CD14-positive monocyte (primary cell): ENCODE measurements at places on chromosomes 11 and 22.

- no peak for DNase-seq
Observed at GRCh38 chr11:12701811-12702592, 27.8 kb downstream of the TEAD1 start.

DNA sequence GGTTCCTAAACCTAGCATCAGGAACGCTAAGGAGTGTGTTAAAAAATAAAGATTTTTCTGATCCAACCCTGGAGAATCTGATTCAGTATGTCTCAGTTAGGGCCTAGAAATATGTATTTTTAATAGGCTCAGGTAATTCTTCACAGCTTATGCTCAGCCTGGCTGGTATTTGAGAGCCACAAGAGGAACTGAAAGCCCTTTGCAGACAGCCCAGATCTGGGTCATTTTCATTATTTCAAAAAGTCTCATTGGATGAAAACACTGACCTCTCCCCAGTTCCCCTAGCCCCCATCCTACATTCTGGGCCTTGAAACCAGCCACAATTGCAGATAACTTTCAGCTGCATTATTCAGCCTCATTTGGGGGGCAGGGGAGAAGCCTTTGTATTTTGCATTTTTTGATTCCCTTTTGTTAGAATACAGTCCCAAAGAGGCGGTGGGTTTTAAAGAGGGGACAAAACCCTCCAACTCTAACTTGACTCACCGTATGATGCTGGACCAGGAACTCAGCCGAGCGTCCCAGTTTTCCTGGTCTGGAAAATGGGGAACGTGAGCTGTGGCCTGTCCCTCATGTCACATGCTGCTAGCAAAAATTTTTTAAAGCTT lies 66.0 kb upstream of the LARGE1 start:
- DNase-seq = no peak

GRCh38 chr11:460331-461199 lies 10.5 kb downstream of the PTDSS2 start:
- DNase-seq = no peak

DNA sequence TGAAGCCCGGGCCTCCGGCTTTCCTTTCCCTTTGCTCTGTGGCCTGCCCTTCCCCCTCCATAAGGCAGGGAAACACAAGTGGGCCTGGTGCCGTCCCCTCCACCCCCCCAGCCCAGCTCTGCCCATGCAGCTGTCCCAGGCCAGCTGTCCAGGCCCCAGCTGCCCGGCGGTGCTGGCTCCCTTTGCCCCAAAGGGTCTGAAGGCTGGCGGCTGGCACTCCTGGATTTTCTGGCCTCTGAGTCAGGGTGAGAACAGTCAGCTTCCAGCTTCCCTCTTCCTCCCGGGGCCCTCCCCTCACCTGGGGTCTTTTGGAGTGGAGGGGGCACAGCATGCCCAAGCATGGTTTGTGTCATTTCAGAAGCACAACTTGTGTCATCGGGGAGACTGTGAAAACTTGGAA lies 27.8 kb downstream of the CD82 start:
- DNase-seq = no peak

DNA sequence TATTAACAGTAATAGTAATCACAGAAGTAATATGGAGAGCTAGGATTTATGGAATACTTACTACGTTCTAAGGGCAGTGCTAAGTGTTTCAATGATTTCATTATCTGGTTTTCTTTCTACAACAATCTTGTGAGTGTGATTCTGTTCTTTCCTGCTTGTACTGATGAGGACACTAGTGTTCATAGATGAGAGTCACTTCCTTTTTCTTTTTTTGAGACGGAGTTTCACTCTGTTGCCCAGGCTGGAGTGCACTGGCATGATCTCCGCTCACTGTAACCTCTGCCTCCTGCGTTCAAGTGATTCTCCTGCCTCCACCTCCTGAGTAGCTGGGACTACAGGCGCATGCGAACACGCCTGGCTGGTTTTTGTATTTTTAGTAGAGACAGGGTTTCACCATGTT lies 81.4 kb downstream of the DBX1 start:
- no peak for DNase-seq

DNA sequence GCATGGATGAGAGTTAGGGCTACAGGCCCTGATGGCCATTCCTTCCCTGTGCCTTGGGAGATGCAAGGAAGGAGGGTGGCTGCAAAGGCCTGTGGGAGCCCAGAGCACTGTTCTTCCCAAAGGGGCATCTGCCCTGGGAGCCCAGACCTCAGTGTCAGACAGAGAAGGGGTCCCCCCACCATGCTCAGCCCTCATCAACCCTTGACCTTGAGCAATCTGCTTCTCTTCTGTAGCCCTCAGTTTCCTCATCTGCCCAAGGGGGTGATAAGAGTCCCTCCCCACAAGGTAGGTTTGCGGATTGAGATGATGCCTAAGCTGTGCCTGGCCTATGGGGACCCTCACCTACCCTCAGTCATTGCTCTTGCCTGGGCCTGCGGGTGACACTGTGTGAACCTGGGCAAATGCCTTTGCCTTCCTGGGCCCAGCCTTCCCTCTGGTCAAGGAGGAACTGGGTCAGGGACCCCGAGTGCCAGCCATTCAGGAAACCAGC lies 47.5 kb downstream of the IGLL5 start:
- DNase-seq = no peak

DNA sequence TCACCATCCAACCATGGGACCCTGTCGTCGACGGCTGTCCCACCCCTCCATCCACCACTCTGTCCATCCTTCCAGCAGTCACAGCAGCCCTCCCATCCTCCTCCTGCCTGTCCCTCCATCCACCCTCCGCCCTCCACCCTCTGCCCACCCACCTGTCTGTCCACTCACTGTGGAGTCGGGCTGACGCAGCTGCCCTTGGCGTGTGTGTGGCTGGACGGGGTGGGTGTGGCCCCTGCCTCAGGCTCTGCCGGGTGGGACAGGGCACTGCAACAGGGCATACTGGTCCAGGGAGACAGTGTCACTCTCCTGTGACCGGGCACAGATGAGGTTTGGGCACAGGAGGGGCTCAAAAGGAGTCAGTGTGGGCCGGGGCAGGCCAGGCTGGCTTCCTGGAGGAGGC lies 1.9 kb downstream of the PKP3 start:
- DNase-seq = no peak

DNA sequence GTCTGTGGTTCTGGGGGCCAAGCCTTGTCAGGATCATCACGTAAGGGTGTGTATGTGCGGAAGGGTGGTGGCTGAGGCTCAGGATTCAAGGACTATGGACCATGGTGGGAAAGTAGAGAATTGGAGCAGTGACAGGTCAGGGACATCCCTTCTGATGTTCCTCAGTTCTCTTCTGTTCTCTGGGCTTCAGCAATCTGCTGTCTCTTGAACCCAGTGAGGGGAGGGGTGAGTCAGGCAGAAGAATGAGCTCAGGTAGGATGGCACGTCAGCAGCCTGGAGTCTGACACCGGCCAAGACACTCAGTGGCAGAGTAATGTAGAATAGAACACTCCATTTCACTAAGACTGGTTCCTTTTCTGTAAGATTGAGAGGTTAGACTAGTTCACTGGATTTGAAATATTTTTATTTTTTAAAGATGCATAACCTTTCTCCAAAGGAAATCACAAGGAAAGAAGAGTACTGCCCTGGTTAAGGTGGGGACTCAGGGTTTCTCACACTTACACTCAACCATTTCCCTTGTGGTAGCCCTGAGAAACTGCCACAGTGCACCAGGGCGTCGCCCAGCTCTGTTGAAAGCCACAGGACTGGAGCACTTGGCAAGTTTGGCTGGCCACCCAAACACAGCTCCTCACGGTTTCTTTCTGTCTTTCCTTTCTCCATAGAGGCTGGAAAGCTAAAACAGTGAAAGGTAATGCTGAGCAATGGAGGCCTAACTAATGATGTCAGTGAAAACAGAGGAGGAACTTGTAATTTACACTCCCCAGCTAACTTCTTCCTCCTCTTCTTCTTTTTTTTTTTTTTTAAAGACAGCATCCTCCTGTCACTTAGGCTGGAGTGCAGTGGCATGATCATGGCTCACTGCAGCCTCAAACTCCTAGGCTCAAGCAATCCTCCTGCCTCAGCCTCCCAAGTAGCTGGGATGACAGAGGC lies 23.1 kb upstream of the MICAL2 start:
- peak; percentile 63 for DNase-seq

DNA sequence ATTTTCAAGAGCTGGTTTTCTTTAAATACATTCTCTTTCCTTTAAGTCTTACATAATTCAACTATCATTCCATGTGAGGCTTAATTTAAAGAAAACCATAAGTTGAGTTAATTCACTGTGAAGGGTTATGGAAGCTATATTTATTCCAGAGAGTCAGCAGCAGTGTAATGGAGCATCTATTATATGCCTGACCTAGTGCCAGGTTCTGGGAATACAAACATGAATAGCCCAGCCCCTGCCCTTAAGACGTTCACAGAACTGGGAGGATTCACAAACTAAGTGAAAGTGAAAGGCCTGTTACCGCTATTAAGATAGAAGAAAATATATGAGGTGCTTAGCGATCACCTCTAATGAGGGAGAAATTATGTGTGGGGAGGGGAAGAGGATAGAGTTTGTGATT lies 408.9 kb upstream of the CCDC90B start:
- no peak for DNase-seq
